T-cell (primary cell): ENCODE measurements at places on chromosomes 5 and 9. TPM values are rescaled to one million over a fixed set of nuclear protein-coding genes. Genes with fewer than 3 reads are reported as not detected.

GRCh38 chr5:126007841-126008240 is 415.4 kb upstream of the GRAMD2B start:
- DNase-seq: no peak

DNA sequence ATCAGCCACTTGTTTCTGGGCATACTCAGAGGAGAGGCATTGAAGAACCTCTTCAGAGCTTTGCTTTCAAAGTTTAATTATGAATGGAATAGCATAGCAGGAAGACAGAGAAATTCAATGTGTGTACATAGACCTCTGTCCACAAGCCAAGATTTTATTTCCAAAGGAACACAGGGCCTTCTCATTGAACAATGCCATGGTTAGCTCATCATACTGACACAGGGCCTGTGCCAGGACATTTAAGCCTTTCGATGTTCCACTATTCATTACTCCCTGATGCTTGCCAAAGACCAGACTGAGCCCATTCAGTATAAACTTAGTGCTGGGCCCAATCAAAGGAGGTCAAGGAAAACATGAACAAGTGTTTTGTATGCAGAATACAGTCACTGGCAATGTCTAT is 280.8 kb downstream of the FBXL17 start:
- no peak for DNase-seq

GRCh38 chr9:103816146-103816545 is 278.0 kb upstream of the SMC2 start:
- no peak for DNase-seq

Gene ADAMTS2
- not detected for total RNA-seq

Gene STING1
- 137 TPM for total RNA-seq

Gene ADGRD2
- not detected for total RNA-seq
